Calu3 (cell line): ENCODE measurements at places on chromosomes 2 and 18. TPM values are rescaled to one million over a fixed set of nuclear protein-coding genes. Genes with fewer than 3 reads are reported as not detected.

GRCh38 chr2:19361325-19361990 is 3.0 kb upstream of the OSR1 start:
- peak overlapping the region; percentile 81 for H3K4me3 ChIP-seq
- peak; percentile 36 for DNase-seq
- no peak overlapping the region for H3K27ac ChIP-seq

GRCh38 chr2:156436497-156437085 is 412 bp downstream of the GPD2 start:
- H3K36me3 ChIP-seq: peaks cover 29% of the 10 kb centered on the region
- no peak for DNase-seq
- peaks cover 45% of the 10 kb centered on the region for H3K4me1 ChIP-seq

GRCh38 chr2:226792155-226792881 is 7.3 kb downstream of the IRS1 start:
- peaks cover 54% of the 10 kb centered on the region for H3K36me3 ChIP-seq
- peak overlapping the region; percentile 92 for H3K27ac ChIP-seq
- no peak for DNase-seq
- no peaks in the 10 kb centered on the region for H3K27me3 ChIP-seq
- peaks cover 65% of the 10 kb centered on the region for H3K4me1 ChIP-seq

Gene GPR17
- not detected in 2 replicates for total RNA-seq

Gene NHEJ1
- 12.1 and 12.4 TPM in 2 replicates for total RNA-seq

Gene ST8SIA5
- 0.02 TPM in 1 of 2 replicates, not detected in the other for total RNA-seq

Gene MTCL1
- total RNA-seq: 297 and 314 TPM in 2 replicates

Gene CCDC68
- 16.0 and 25.5 TPM in 2 replicates for total RNA-seq

Gene KIF5C
- total RNA-seq: 0.87 and 2.9 TPM in 2 replicates
